ENCODE measurements at places on chromosomes 3 and 15.

DNA sequence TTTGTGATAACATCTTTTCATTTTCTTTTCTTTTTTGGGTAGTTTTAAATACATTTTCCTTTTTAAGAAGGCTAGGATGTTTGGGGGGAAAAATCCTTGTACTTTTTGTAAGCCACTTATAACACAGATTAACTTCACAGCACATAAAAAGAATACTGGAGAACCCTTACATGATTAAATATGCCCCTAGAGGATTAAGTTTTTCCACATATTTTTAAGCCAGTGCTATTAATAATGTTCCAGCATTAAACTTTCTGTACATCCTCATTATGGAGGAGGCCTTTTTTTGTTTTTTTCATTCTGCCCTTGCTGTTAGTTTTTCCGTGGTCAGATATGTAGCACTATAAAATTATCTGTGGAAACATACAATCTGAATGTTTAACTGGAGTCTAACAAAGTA, 147.9 kb downstream of the ATG7 start:
- no peak for DNase-seq

GRCh38 chr3:86954226-86954625, 36.7 kb downstream of the VGLL3 start:
- DNase-seq = no peak

DNA sequence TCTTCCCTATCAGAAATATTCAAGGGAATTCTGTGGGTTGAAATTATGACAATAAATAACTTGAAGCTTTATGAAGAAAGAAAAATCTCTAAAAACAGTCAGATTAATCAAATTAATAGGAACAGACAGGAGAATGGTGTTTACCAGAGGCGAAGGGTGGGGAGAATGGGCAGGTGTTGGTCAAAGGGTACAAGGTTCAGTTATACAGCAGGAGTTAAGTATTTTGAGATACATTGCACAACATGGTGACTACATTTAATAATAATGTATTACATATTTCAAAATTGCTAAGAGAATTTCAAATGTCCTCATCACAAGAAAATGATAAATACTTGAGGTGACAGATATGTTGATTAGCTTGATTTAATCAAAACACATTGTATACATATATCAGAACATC, 18.6 kb downstream of the SPCS1 start:
- no peak for DNase-seq

GRCh38 chr3:185693985-185694653, 108.0 kb downstream of the SENP2 start:
- DNase-seq = no peak

GRCh38 chr3:49296781-49297411, 19.9 kb upstream of the C3orf62 start:
- no peak for DNase-seq

GRCh38 chr15:63332367-63333124, 49.1 kb downstream of the CA12 start:
- DNase-seq = no peak

- DNase-seq = no peak
Observed at GRCh38 chr3:71701251-71701762, 23.9 kb downstream of the EIF4E3 start.

DNA sequence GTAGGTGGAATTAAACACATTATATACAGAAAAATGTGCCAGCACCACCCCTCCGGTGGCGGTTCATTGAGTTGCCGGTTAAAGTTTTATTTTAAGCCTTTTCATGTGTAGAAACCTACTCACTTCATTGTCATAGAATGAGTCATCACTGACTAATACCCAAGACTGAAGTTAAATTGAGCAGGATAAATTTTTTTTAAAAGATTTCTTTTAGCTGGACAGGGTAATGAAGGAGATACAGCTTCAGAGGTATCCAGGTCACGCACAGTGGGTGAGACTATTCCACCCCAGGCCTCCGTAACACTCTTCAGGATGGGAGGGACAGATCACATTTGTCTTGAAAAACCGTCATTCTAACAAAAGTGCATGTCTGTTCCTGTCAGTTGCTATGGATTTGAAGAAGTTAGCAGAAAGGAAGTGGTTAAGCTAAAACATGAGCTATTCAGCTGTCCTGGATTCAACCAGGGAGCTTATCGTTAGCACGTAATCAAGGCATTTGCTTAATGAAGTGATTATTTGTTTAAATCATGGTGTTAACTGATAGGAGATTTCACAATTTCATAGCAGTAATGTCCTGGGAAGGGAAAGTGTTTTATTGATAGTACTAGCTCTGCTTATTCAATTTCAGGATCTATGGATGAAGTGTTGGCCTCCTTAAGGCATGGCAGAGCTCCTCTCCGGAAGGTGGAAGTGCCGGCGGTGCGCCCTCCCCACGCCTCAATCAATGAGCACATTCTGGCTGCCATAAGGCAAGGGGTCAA, 23.4 kb downstream of the WHAMM start:
- DNase-seq = no peak

Data from stimulated activated naive CD4-positive, alpha-beta T cell (primary cell).